ENCODE measurements at places on chromosomes 2 and 18.

DNA sequence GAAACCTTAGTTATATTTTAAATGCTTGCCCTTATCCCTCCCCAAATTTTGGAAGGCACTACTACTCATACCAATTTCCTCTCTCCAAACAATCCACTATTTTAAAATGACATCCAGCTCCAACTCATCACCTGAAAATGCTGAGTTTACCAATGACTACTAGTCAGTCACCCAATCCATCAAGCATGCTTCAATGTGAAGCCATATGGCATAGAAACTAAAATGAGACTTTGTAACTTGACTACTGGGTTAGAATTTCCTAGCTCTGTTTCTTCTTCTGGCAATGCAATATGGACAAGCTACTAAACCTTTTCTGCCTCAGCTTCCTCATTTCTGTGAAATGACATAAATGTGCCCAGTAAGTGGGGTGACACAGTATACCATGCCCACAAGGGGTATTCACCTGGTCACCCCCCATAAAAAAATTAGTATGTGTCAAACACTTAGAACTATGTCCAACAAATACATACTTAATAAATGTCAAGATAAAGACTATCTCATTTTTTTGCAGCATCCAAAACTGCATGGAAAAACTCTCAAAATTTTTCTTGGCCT is 10.0 kb upstream of the STPG4 start:
- no peak for DNase-seq

- DNase-seq, result no peak
Observed at GRCh38 chr2:156539086-156539860, 103.1 kb downstream of the GPD2 start.

- no peak for DNase-seq
Observed at GRCh38 chr18:34077599-34077998, 147.1 kb downstream of the NOL4 start.

DNA sequence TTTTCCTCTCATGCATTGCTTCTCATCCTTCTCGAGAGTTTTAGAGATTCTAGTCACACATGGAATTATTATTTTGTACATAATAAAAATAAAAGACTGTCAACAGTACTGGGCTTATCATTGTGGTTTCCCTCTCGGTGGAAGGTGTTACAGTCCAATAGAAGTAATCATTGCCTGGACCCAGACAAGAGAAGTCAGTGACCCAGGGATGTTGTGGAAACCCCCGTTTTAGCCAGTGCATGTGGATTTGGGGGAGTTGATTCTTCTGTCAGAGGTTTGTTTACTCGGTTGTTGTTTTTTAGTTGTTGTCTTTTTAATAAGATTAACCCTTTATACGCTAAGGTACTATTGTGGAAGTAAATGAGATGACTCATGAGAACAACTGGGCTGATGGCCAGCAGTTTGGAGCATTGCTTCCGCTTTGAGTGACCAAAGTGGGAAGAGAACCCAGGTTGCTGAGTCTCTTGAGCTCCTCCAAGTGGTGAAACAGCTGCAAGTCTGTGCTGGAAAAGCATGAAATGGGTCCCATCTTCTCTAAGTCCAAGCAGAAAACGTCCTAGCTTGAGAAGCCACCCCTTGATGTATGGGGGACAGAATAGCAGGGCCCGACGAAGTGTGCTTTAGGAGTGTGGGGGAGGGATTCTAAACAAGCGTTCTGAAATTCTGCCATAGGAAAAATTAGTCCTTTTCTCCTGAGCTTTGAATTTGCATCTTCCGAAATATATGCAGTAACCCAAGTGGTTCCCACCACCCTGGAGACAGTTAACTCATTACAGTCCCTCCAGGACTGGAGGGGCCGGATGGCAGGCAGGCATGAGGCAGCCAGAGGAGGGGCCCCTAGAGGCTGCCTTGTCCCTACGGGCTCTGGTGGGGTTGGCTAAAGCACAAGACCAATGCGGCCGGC is 61.8 kb upstream of the GPR45 start:
- no peak for DNase-seq

DNA sequence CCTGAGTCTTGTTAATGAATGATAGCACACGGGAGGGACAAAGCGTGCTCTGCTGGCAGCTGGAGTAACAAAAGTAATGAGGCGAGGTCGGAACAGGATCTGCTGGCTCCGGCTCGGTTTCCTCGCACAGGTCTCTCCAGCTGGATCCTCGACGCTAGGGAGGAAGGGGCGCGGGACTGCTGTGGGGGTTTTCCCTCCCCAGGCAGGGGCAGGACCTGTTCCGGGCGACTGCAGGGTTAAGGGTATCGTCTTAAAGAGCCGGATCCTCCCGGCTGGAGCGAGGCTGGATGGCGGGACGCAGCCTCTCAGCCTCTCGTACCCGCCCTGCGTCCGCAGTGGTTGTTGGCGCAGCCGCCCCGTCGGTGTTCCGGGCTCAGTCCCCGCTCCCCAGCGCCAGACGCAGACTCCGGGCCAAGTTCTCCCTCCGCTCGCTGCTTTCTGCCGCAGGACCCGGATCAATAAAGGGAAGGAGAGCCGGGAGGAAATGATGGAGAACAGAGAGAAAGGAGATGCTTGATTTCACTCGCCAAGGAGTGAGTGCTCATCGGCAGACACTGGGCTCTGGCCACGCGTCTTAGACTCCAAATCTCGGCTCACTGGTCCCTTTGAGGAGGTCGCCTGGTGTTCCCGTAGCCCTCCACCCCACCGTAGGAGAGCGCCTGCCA is 1.1 kb upstream of the LIPG start:
- DNase-seq, result no peak

Measured in activated CD4-positive, CD25-positive, alpha-beta regulatory T cell treated with anti-CD3 and anti-CD28 coated beads, Interleukin-2, amount 50 U/mL, for 72 hours (primary cell).